ENCODE measurements at places on chromosomes 5 and 9.

DNA sequence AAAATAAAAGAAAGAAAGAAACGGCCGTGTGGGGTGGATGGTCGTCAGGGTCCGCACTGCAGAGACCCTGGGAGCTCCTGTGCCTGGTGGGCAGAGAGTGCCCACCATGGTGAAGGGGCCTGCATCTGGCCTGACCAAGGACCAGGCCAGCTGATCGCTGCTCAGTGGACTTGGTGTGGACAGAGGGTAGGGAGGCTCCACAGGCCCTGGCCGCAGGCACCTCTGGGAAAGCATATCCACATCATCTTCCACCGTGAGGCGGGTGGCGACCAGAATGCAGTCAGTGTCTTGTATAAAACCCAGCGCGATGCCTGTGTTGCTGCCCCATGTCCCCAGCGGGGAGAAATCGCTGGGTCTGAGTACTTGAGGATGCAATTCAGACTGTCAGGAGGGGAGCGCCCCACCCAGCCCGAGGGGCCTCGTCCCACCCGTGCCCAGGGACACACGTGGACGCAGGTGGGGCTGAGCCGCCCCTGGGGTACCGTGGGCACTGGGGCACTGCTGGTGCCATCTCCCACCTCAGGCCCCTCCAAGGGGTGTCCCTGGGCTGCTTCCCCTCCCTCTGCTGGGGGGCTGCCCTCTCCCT, 27.8 kb upstream of the SLC6A19 start:
- no peak for DNase-seq

- DNase-seq, result no peak
These were observed 9.7 kb downstream of the RICTOR start for GRCh38 chr5:39064450-39064849.

GRCh38 chr9:30584559-30584958, 1799.9 kb upstream of the ACO1 start:
- DNase-seq, result no peak

- DNase-seq, result no peak
These were observed 25.7 kb downstream of the CPEB4 start for GRCh38 chr5:173913686-173914321.

GRCh38 chr5:120463991-120464626, at the start of gene PRR16:
Gene PRR16 (plus strand): TSS chr5:120464300.
- DNase-seq, result no peak

Data from epithelial cell of proximal tubule (primary cell).